ENCODE measurements at places on chromosomes 12 and 14.

GRCh38 chr14:64147126-64147790 lies 146.9 kb downstream of the ESR2 start:
- no peak for DNase-seq

GRCh38 chr12:21223930-21224329 lies 92.9 kb downstream of the SLCO1B1 start:
- no peak for DNase-seq

- no peak for DNase-seq
Measured at GRCh38 chr14:54010981-54011380, 54.4 kb upstream of the BMP4 start.

DNA sequence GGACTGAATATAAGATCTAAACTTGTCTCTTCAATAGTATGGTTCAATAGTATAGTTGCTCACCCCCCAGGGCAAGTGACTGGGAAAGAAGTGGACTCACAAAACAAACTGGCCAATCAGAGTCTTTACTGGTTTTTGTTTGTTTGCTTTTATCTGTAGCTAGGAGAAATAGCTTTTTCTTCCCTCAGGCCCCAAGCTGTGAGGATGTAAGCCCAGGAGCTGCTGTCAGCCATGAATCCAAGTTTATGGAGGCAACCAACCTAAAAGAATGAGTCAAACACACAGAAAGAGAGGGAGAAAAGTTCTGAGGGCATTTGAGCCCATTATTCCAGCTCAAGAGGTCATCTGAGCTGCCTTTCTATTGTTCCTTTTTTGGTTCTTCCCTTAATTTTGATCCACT lies 375.3 kb downstream of the BCAT1 start:
- DNase-seq: no peak
